A549 treated with Mapracorat at 1 μM for 4 hours (cell line): ENCODE measurements at places on chromosomes 3 and 15. TPM values are rescaled to one million over a fixed set of nuclear protein-coding genes. Genes with fewer than 3 reads are reported as not detected.

The RRP9 gene
- 36.8 to 50.5 TPM (median 45.0 TPM) in 5 replicates for total RNA-seq

The SUSD5 gene
- 3.0 to 4.0 TPM (median 3.2 TPM) in 5 replicates for total RNA-seq

The STRIT1 gene
- not detected in 5 replicates for total RNA-seq

The SATB1 gene
- 0.04 to 0.10 TPM in 2 of 5 replicates, not detected in the others for total RNA-seq

The BLOC1S6 gene
- 15.1 to 21.0 TPM (median 20.0 TPM) in 5 replicates for total RNA-seq
